ENCODE measurements at places on chromosomes 5 and 9. TPM values are rescaled to one million over a fixed set of nuclear protein-coding genes. Genes with fewer than 3 reads are reported as not detected.

- DNase-seq: no peak
Measured at GRCh38 chr5:73322437-73323076, 126.0 kb downstream of the FOXD1 start.

DNA sequence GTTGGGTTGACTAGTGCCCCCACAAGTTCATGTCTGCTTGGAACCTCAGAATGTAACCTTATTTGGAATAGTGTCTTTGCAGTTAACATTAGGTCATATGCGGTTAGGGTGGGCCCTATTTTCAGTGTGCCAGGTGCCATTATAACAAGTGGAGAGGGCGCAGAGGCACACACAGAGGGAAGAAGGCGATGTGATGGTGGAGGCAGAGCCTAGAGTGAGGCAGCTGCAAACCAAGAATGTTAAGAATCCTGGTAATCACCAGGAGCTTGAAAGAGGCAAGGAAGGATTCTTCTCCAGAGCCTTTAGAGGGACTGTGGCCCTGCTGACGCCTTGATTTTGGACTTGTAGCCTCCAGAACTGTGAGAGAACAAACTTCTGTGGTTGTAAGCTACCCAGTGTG lies 10.9 kb downstream of the GPR107 start:
- DNase-seq: no peak

USP20 gene
- total RNA-seq: 17.9 TPM

- no peak for DNase-seq
Measured at GRCh38 chr5:54894957-54895815, 90.2 kb downstream of the ESM1 start.

DNA sequence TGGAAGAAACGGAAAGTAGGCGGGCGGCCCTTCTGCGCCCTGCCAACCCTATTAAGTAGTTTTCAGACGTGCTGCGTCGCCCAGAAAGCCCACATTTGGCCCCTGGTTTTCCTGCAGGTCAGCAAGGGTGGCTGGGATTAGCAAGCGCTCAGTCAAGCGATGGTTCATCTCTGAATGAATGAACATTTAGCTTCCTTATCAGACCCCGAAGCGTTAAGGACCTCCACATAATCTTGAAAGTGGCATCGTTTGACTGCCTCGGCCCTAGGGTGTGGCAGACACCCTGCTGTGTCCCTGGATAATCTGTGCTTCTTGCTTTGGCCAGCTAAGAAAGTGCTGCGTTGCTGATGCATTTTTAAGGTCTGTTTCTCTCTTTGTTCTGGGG lies 684 bp downstream of the TOR1B start:
- no peak for DNase-seq

- DNase-seq: no peak
Measured at GRCh38 chr5:15790446-15791018, 290.6 kb downstream of the FBXL7 start.

- no peak for DNase-seq
Measured at GRCh38 chr5:61447780-61448495, 115.9 kb downstream of the ZSWIM6 start.

GRCh38 chr9:76987594-76988200 lies 31.8 kb upstream of the FOXB2 start:
- peak; percentile 38 for DNase-seq

- peak; percentile 60 for DNase-seq
Measured at GRCh38 chr9:114805670-114806525, at the start of gene TNFSF15. Gene TNFSF15, minus strand, starts transcription at chr9:114806039. Its CDS starts 27 bp downstream, at chr9:114806012.

GRCh38 chr5:56557198-56557597 lies 258.2 kb upstream of the MAP3K1 start:
- no peak for DNase-seq

DNA sequence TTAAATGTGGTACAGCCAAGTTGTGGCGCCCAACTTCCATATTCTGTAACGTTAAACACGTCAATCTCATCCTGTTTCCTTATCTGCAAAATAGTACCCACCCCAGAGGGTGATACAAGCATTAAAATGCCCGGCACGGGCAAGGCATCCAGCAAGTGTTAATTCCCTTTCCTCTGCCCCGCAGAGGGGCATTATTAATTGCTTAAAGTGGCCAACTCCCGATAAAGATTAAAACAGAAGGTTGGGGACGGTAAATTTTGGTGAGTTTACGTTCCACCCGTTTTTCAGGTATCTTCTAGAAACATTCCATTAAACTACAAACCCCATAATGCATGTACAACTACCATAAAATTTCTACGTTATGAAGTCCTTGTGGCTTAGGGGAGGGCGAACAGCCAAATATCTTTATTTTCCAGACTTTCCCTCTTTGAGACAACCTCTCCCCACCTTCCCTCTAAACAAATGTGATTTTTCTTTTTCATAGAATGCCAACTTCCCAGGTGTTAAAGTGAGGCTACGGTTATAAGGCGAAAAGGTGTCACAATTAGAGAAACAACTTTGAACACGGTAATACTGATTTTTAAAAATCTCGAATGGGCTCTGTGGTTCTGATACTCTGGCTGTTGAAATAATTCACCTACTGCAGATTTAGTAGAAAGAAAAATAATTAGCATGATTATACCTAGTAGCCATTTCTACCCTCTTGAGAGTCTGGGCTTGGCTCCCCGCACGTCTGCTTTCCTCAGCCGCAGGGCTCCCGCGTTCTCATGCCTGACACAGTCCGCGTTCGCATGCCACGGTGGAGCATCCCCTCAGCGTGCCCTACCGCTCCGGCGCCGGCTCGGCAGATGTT lies 1.2 kb upstream of the GPBP1 start:
- DNase-seq: no peak

DNA sequence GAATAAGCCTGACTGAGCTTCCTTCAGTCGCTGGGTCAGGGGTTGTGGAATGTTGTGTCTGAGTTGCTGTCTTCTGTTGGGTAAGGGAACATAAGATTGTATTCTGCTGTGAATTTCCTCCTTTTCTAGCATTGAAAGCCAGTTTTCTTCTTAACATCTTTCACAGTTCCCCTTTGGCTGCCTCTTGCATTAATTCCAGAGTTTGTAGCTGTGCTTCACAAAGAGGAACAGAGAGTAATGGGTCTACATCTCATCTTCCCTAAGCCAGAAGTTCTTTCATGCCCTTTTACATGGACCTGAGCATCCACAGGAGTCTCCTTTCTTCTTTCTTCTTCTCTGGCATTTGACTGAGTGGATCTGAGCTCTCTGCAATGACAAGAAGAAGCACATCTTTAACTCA lies 686.8 kb downstream of the KCTD16 start:
- DNase-seq: no peak

GRCh38 chr5:10246761-10247160 lies 2.9 kb downstream of the ATPSCKMT start:
- no peak for DNase-seq

GFPT2 gene
- 143 TPM for total RNA-seq

ANKDD1B gene
- not detected for total RNA-seq

DNA sequence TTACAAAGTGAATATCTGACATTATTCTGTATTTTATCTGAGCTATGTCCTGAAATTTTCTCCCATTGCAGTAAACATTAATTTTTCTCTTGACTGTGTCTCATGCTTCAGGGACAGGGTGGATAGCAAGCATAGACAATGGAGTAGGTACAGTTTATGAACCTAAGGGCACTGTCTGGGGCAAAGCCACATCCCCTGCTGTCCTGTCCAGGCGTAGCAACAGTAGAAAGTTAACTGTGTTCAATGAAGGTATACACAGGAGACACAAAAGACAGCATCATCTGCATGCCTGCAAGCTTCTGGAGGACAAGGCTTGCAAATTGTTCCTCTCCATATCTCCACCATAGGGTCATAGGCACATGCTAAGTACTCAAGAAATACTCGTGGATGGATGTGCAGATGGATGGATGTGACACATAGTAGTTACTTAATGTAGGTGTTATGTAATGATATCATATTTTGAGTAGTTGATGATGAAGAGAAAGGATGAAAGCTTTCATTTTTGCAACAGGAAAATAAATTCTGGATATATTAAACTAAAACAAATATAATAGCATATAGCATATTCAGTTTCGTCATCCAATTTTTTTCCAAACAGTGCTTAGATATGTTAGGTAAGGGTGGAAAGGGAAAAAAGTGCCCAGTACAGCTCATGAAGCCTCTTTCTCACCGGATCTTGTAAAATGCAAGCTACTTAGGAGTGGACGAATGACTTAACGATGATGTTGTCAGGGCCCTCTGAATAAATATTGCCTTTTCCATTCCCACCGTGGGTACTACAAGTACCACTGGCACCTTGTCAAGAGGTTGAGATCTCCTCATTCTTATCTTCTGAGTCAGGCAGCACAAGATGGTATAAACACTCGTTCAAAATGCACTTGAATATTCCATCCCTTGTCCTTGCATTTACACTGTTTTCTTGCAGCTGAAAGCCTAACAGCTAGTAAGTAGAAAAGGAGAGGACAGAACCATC lies 19.9 kb upstream of the ZSWIM6 start:
- DNase-seq: no peak

DNA sequence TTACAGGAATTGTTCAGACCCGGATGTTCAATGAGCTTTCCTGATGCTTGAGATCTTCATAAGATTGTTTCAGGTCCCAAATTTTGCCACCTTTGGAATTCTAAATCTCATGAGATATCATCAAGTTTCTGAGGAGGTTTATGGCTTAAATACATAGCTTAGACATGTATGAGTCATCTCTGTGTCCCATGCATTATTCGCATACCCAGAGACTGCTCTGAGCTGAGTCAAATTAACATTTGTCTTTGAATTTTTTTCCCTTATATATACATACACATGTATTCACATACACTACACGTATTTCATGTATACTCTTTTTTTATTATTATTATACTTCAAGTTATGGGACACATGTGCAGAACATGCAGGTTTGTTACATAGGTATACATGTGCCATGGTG lies 744.6 kb downstream of the BRINP1 start:
- DNase-seq: no peak

NEUROG1 gene
- total RNA-seq: not detected

DNA sequence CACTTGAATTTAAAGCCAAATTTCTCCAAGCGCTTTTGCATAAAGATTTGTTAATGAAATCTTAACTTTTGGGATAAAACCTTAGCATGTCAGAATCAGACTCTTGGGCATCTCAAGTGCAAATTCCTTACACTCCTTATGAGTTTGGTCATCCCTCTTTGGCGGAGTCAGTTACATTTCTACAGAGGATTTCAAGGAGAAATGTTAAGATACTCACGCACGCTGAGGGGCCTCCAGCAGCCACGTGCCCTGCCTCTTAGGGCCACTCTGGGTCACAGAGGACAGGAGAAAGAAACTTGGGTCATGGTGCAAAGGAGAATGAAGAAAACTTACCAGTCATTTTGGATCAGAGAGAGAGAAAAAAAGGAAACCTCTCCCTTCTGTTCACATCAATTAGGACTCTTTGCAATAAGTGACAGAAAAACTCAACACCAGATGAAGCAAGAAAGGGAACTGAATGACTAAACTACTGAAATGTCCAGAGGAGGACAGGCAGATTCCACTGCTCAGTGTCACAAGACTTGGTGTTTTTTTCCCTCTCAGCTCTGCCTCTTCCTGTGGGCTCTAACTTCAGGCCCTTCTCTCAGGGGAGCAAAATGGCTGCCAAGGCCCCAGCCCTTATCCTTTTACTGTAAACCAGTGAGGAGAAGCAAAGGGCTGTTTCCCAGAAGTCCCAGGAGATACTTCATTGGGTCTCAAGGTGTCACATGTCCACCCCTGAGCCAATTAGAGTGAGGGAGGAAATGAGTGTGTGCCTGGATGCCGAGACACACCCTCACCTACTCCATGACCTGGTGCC lies 63.3 kb upstream of the NFIL3 start:
- no peak for DNase-seq

SPINK4 gene
- total RNA-seq: not detected

PDE8B gene
- 1.1 TPM for total RNA-seq

GRCh38 chr5:135703016-135703550 lies 124.3 kb upstream of the CXCL14 start:
- no peak for DNase-seq

MEGF10 gene
- 43.2 TPM for total RNA-seq

POU5F2 gene
- 0.06 TPM for total RNA-seq

GRCh38 chr5:87120518-87121303 lies 147.0 kb upstream of the RASA1 start:
- no peak for DNase-seq

CDH12 gene
- not detected for total RNA-seq

SLCO6A1 gene
- total RNA-seq: 0.54 TPM

LECT2 gene
- total RNA-seq: not detected

TAF11L10 gene
- total RNA-seq: not detected

DNA sequence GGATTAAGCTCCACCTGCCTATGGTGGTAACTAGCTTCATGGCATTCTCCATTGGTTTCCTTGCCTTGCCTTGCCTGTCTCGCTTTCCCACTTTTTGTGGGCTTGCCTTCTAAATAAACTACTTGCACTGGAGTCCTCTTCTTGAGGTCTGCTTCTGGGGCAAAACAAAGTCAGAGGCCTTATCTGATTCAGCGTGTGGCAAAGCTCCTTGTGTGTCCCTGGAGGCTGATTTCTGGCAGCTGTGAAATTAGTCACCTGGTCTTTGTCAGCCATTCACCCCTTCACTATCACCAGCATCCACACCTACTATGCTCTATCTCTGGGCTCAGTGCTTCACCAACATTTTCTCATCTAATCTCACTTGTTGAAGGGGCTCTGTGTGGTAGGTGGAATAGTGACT lies 176.2 kb downstream of the SEC61B start:
- no peak for DNase-seq

SV2C gene
- 0.24 TPM for total RNA-seq

S1PR3 gene
- total RNA-seq: 7.2 TPM

PRELID2 gene
- total RNA-seq: 7.8 TPM

DNA sequence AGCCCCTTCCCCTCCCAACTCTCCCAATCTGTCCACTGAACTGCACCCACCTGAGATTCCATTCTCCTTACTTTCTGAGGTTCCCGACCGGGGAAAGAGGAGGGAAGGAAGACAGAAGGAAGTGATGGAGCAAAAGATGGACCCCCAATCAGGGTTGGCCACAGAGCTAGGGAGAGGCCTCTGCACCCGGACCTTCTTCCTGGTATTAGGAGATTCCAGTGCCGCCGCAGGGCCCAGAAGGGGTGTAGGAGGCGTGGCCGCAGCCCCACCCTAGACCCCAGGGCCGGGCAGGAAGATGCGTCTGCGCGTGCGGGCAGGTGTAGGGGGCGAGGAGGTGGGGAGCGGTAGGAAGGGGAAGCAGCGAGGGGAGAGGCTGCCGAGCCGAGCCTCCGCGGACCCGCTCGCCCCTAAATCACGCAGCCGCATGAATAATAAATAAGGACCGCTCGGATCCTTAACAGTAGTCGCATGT lies 104.2 kb upstream of the MVB12B start:
- no peak for DNase-seq

- DNase-seq: peak; percentile 70
Measured at GRCh38 chr5:172008689-172009141, 2.3 kb upstream of the FBXW11 start.

Data from H1 (cell line).